ENCODE measurements at places on chromosomes 6 and 20. TPM values are rescaled to one million over a fixed set of nuclear protein-coding genes. Genes with fewer than 3 reads are reported as not detected.

Gene DNAH8
- total RNA-seq: not detected

Gene PGC
- total RNA-seq: 0.18 TPM

Gene ARG1
- total RNA-seq: not detected

Gene CRISP3
- total RNA-seq: not detected

Gene C20orf141
- not detected for total RNA-seq

Gene LPIN3
- total RNA-seq: 21.0 TPM

Gene IL20RA
- not detected for total RNA-seq

Gene PPP1R10
- total RNA-seq: 82.9 TPM

Gene OR2B6
- 0.26 TPM for total RNA-seq

Gene C20orf204
- 1.9 TPM for total RNA-seq

Gene APOM
- total RNA-seq: 1.8 TPM

Gene SRSF12
- total RNA-seq: 0.28 TPM

Gene LAMA4
- 11.9 TPM for total RNA-seq

Gene RNF182
- total RNA-seq: 22.2 TPM

Gene HDGFL1
- not detected for total RNA-seq

Gene TFAP2C
- total RNA-seq: 2.8 TPM
